ENCODE measurements at places on chromosomes 1 and 21. TPM values are rescaled to one million over a fixed set of nuclear protein-coding genes. Genes with fewer than 3 reads are reported as not detected.

- peak; percentile 23 for DNase-seq
Measured at GRCh38 chr1:161166669-161167548, 683 bp downstream of the PPOX start.

- peak; percentile 82 for DNase-seq
Measured at GRCh38 chr1:21573971-21574465, 64.8 kb downstream of the ALPL start.

DNA sequence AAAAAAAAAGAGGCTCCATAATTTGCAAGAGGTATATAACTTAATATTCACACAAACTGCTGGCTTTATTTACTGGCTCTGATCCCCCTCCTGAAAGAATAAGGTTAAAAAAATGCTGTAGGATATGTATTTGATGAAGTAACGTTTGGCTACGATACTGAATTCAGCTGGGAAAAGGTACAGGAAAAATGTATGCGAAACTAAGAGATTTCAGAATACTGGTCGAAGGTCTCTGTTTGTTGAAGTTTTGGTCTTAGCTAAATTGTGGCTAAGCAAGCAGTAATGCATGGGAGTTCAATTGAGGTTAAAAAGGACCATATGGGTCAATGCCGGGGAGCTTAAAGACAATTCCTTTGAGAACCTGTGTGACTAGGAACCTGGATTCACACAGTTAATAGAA, 355.5 kb upstream of the NCAM2 start:
- no peak for DNase-seq

GRCh38 chr1:114214016-114214415, 60.3 kb upstream of the SYT6 start:
- DNase-seq = no peak

- peak; percentile 84 for DNase-seq
Measured at GRCh38 chr21:17466166-17466565, 46.7 kb upstream of the CXADR start.

DNA sequence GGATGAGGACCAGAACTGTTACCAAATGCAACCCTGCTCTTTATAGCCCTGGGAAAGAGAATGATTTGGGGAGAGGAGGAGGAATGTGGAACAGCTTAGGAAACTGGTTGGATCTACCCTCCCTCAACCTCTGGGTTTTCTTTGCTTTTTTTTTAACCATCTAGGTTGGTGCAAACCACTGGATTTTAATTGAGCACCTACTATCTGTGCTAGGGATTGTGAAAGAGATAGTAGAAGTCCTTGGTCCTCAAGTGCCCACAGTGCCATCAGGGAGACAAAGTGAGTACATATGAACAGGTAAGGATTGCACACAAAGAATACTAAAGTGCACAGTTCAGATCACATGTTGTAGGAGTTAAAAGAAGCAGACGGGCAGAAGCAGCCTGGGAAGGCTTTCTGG, 4.7 kb downstream of the TAGLN2 start:
- DNase-seq = no peak

The OR6K6 gene
- total RNA-seq = not detected

The TCHH gene
- not detected for total RNA-seq

The DYNLT5 gene
- total RNA-seq = not detected

The USP24 gene
- total RNA-seq = 19.7 TPM

The SMCP gene
- not detected for total RNA-seq

The FASLG gene
- total RNA-seq = not detected
